Activated T-helper 1 cell treated with anti-CD3 and anti-CD28 coated beads, Interleukin-2, amount 50 U/mL, for 16 hours (primary cell): ENCODE measurements at places on chromosomes 5 and 9.

- no peak for DNase-seq
These were observed 130.7 kb downstream of the PRKACG start for GRCh38 chr9:68883224-68883623.

GRCh38 chr9:89754193-89754592, 149.4 kb downstream of the GADD45G start:
- DNase-seq = no peak

- DNase-seq = no peak
These were observed 823 bp downstream of the ST6GALNAC6 start for GRCh38 chr9:127898433-127899127.

DNA sequence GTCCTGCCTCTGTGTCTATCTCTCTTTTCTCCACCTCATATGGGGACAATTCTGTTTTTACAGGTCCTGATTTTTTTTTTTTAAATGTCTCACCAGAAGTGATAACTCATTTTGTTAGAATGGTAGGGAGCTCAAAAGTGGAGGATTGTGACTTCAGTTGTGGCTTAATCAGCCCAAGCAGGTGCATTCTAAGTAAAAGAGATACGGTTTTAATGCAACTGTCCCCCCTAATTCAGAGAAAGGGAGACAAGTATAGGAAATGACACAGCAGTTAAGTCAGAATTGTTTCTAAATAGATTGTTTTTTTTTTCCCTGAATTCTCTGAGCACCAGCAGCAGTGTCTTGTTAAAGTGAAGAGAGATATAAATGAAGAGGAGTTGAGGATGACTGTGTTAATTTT, 24.5 kb downstream of the MAST4 start:
- no peak for DNase-seq

GRCh38 chr9:3398232-3398648, 127.6 kb downstream of the RFX3 start:
- DNase-seq = no peak

DNA sequence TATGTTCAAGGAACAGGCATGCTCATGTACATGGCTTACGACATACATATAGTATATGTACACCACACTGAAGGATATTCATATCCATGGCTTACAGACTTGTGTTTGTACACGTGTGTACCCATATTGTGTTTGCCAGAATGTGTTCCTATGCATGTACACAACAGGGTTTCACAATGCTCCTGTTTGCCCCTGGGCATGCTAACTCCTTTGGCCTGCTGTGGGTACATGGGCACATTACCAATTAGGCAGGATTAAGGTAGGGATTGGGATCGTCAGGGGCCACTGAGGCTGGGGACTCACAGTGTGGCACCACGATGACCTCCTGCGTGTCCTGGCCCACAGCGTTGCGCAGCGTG, 26.2 kb downstream of the PDGFRB start:
- no peak for DNase-seq

DNA sequence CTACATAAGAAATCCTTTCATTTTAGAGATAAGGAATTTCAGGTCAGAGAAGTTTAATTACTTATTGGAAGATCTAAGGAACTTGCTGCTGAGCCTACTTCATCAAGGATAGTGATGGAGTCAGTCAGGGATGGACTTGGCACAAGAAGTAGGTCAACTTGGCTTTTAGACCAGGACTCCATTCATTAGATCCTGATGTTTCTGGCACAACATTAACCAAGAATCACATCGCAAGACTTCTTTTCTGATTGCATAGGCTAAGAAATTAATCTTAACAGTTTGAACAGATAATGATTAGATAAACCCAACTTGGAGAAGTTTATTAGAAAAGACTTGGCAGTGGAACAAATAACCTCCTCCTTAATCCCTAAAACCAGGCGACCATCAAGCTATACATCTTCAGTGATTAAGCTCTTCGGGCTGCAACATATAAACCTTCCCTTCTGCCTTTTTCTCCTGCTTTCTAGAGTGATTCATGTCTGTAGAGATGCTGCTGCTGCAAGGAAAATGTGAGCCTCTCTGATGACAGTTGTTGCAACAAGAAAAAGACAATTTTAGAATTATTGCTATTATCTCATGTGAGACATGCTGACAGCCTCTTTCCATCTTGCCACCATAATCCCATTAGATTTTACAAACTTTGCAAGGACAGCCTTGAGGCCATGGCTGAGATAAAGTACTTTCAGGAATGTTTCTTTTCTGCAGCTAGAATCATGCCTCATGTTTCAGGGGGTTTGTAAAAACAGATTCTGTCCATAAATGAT, 207.9 kb upstream of the SLC27A6 start:
- DNase-seq = no peak

DNA sequence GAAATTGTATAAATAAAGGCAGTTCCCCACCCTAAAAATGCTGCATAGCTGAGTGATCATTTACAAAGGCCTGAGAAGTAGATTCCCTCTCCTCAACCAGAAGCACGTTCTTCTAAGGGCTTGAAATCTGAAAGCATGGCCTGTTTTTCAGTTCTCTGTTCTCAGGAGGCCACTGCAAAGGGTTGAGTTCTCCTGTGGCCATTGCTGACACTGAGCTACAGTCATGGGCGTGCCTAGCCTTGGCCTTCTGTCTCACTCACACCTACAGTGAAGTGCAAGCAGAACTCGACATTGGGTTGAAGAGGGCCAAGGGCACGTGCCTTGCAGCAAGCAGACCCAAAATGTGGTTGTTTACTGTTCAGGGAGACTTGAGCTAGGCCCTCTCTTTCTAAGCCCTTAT, 276.6 kb upstream of the VLDLR start:
- no peak for DNase-seq

GRCh38 chr5:132251220-132251725, 6.2 kb upstream of the PDLIM4 start:
- DNase-seq = no peak

- no peak for DNase-seq
These were observed 37.0 kb downstream of the AFF4 start for GRCh38 chr5:132926437-132926836.

GRCh38 chr9:17810728-17811571, 232.1 kb downstream of the SH3GL2 start:
- no peak for DNase-seq

GRCh38 chr5:147504535-147504934, 5.3 kb downstream of the DPYSL3 start:
- no peak for DNase-seq

- DNase-seq = no peak
These were observed 207.2 kb downstream of the GADD45G start for GRCh38 chr9:89811886-89812450.
